Immature natural killer cell (primary cell): ENCODE measurements at places on chromosomes 12 and 14. TPM values are rescaled to one million over a fixed set of nuclear protein-coding genes. Genes with fewer than 3 reads are reported as not detected.
A peak's percentile ranks its signal among the peaks of the same experiment; 100 is the strongest.

- no peak for DNase-seq
Measured at GRCh38 chr12:6894321-6894720, 10.3 kb upstream of the LRRC23 start.

DNA sequence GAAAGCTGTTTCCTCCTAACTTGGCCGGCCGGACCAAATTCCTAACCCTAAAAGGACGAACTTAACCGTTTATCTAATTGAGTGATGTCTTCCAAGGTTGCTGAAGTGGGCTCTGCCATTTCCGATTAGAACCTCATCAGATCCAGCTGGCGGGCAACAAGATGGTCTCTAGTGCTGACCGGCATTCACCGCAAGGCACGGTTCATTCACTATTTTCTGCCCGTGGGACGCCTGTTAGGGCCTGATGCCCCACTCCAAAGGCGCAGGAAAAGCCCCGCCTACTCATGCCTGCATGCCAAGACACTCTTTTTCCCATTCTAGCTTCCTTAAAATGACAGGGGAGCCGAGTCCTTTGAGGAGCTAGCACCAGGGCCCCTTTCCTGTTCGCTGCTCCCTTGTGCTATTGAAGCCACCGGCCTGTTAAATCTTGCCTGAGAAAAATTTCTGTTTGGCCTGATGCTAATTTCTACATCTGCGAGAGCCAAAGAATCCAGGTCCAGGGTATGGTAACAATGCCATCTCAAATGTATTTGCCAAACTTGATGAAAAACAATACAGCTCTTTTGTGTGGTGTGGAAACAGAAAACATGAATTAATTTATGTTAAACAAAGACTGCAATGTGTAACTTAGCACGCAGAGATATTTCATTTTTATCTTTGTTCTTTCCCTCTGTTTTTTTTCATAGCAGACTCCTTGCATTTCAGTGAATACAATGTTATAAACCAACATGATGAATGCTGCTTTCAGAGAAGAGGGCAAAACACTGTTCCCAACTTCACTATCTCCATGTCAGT, 1071.2 kb upstream of the USP15 start:
- no peak for DNase-seq

DNA sequence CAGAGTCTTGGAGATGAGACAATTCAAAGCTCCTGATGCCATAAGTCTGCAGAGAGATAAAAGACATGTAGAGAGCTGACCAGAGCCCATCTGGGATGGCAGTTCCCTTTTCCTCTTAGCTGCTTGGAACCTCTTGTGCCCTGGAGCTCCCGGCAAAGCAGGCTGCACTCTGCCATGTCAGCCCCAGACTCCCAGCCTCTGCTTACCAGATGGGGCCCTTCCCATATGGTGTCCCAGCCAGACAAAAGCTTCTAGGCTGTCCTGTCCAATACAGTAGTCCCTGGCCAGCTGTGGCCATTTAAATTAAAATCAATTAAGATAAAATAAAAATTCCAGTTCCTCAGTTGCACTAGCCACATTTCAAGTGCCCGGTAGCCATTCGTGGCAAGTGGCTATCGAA, 303.9 kb downstream of the TTC6 start:
- no peak for DNase-seq

GRCh38 chr14:82047777-82048470, 514.3 kb upstream of the SEL1L start:
- DNase-seq: no peak

DNA sequence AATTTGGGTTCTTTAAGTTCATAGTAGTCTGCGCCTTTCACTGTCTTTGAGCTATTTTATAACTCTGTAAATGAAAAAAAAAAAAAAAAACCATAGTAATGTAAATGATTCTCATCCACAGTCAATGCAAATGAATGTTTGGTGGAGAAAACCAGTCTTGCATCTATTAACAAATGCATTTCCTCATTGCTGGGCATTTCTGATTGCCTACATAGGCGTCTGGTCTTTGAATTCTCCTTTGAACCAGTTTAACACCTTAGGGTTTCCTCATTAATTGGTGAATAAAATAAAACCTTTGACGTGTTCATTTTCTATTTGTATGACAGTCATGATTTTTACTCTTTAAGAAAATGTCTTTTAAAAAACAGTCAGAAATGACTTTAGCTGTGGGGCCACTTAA, 114.8 kb downstream of the C12orf75 start:
- DNase-seq: no peak

DNA sequence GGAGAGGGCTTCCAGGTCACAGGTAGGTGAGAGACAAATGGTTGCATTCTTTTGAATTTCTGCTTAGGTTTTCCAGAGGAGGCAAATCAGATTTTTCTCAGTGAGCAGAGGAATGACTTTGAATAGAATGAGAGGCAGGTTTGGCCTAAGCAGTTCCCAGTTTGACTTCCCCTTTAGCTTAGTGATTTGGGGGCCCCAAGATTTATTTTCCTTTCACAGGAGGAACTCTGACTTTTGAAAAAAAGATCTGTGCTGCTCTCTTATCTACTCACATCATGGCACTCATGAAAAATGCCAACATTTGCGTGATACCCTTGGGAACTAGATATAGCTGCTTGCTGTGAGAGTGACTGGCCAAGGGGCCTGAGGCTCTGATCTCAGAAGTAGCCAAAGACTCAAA, 58.0 kb upstream of the EVL start:
- no peak for DNase-seq

GRCh38 chr14:60632777-60633176, 16.5 kb downstream of the SIX1 start:
- no peak for DNase-seq

DNA sequence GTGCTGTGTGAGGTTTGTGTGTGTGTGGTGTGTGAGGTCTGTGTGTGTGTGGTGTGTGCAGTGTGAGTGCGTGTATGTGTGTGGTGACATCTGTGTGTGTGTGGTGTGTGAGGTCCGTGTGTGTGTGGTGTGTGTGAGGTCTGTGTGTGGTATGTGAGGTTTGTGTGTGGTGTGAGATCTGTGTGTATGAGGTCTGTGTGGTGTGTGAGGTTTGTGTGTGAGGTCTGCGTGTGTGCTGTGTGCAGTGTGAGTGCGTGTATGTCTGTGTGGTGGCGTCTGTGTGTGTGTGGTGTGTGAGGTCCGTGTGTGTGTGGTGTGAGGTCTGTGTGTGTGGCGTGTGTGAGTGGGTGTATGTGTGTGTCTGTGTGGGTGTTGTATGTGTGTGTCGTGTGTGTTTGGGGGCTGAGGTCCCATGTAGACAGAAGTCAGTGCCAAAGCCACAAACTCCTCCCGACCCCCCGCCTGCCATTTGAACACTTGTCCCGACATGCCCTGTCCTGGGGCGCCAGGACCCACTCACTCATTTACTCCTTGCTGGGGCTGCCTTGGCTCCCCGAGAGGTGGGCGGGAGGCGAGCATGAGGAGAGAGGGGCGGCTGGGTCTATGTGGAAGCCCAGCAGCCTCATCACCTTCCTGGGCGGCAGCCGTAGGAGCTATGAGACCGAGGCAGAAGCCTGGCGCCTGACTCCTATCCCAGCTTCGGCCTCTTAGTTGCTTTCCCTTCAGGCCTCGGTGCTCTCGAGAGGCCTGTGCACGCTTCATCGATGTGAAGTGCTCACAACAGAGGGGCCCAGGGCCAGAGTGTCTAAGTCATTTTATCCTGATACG, 20.5 kb downstream of the RILPL1 start:
- no peak for DNase-seq

GRCh38 chr14:101001311-101002069, 98.0 kb upstream of the RTL1 start:
- DNase-seq: no peak

HCAR1 gene
- not detected for polyA plus RNA-seq

SLC2A3 gene
- polyA plus RNA-seq: 114 TPM

GRCh38 chr12:65055859-65056258, 65.2 kb downstream of the WIF1 start:
- DNase-seq: no peak

DNA sequence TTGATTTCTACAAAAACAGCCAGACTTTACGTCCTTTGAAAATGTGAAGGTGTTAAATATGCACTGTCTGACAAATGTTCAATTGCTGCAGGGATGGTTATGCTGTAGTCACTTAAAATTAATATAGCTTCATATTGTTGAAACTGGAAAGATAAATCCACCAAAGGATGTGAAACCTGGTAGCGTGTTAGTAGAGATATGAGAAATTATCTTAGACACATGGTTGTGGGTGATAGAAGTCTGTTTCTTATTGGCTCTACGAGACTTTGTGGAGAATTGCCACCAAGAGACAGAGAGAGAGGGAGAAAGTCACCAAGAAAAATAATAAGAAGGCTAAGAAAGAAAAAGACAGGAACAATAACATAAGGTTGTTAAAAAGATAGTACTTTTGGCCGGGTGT, 2.6 kb upstream of the CAPRIN2 start:
- no peak for DNase-seq

DNA sequence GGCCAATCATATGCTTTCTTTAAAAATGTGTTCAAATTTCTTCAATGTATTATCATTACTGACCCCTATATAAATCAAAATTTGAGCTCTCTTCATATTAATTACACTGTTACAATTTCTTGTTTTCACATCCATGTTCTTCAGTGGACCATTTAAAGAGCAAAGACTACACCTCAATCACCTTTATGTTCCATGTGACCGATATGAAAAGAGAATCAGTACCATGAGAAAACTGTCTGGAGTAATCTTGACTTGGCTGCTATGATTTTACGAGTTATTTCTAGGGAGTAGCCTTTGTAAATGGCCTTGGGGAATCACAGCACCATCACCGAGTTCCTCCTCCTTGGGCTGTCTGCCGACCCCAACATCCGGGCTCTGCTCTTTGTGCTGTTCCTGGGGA, at the start of gene OR8S1:
Gene OR8S1, plus strand, starts transcription at position 301 of the 400 bp plus-strand sequence. Its CDS starts 0 bp downstream, at position 301.
- DNase-seq: no peak

GRCh38 chr14:89851106-89851505, 103.4 kb downstream of the EFCAB11 start:
- no peak for DNase-seq

KRT75 gene
- not detected for polyA plus RNA-seq

- DNase-seq: no peak
Measured at GRCh38 chr14:82067221-82067875, 533.7 kb upstream of the SEL1L start.

GRCh38 chr12:21384261-21384660, 11.6 kb downstream of the IAPP start:
- DNase-seq: no peak

- DNase-seq: no peak
Measured at GRCh38 chr12:40106202-40106533, 287 bp upstream of the SLC2A13 start.

GALNT8 gene
- 0.25 TPM for polyA plus RNA-seq

DNA sequence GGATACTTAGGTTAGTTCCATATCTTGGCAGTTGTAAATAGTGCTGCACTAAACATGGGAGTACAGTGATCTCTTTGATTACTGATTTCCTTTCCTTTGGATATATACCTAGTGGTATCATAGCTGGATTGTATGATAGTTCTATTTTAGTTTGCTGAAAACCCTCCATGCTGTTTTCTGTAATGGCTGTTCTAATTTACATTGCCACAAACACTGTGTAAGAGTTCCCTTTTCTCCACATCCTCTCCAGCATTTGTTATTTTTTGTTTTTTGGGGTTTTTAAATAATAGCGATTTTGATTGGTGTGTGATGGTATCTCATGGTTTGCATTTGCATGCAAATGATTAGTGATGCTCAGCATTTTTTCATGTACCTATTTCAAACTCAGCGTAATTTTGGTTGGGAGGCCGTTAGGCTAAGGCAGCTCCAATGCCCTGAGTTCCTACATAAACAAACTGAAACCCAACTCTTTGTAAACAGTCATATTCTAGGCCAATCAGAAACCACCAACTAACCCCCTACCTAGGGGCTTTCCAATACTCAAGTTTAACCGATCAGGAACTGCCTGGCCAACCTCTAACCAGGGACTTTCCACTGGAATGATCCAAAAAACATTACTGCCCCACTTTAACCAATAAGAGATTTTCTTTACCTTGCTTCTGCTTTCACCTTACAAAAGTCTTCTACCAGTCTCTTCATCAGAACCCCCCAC, 171.6 kb downstream of the FBXL14 start:
- DNase-seq: no peak

GRCh38 chr12:130421896-130422295, 84.2 kb downstream of the PIWIL1 start:
- no peak for DNase-seq

LHX5 gene
- not detected for polyA plus RNA-seq

DNA sequence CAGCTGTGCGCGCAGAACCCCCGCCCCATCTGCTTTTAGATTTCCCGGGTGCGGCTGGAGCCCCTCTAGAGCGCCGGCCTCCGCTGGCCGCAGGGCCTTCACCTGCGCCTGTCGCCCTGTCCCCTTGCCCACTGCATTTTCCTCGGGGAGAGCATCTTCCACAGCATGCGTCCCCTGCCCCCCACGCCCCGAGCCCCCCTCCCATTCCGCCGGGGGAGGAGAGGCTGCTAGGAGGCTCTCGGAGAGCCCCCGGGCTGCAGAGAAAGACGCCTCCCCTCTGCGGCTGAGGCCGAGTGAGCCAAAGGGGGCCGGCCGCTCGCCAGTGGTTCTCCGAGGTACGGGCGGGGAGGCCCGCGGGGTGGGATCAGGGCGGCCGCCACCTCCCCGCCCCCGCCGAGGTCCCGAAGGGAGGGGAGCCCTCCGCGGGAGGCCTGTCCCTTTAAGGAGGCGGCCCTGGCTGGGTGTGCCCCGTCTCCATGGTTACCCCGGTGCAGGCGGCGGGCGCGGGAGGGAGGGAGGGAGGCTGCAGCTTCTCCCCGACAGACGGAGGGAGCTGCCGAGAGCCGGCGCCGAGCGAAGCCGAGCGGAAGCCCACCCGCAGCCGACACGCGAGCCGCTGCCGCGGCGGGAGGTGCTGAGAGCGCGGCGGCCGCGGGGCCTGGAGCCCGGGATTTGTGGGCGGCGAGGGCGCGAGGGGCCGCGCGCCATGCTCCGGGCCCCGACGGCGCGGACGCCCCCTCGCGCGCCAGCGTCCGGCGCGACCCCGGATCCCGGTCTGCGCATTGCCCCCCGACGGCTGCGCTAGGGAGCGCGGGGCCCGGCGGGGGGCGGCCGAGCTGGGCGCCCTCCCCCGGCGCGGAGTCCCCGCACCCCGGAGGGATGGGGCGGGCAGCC, at the start of gene KCNH3:
Gene KCNH3, plus strand, starts transcription at position 521 of the 894 bp plus-strand sequence. CDS start 387 bp downstream, outside the sequence.
- DNase-seq: peak; percentile 81

GRCh38 chr12:111775205-111776193, 8.8 kb downstream of the ALDH2 start:
- DNase-seq: no peak

KLRD1 gene
- polyA plus RNA-seq: 1,098 TPM

- DNase-seq: no peak
Measured at GRCh38 chr12:123268850-123269249, 2.8 kb downstream of the CDK2AP1 start.

EML1 gene
- polyA plus RNA-seq: not detected
